ENCODE measurements at places on chromosomes 4 and X.

DNA sequence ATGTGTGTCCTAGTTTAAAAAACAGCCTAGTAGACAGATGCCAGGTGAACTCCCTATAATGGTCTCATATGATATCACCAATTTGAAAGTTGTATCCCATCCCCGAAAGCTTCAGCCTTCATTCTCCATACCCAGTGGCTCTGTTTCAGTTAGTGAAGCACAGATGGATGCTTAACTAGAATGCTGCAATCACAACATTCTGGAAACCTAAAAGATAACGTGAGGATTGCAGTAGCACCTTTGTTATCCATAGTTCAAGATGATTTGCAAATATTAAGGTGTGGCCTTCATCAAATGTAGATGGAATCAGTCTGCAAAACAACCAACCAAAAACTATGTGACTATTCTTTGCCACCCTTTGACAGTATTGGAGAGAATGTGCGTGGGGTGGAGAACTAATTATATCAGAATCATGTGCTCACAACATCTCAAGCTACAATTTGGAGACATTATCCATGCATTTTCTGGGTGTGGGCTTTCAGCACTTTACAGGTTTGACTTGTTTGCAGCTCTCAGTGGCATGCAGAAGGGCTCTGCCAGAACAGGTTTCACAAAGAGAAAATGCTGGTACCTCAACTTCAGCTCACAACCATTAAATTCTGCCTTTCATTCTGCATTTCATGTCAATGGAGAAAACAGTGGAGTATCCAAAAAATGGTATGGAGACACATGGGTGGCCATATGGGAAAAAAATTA lies 18.3 kb upstream of the PPID start:
- no peak for DNase-seq

DNA sequence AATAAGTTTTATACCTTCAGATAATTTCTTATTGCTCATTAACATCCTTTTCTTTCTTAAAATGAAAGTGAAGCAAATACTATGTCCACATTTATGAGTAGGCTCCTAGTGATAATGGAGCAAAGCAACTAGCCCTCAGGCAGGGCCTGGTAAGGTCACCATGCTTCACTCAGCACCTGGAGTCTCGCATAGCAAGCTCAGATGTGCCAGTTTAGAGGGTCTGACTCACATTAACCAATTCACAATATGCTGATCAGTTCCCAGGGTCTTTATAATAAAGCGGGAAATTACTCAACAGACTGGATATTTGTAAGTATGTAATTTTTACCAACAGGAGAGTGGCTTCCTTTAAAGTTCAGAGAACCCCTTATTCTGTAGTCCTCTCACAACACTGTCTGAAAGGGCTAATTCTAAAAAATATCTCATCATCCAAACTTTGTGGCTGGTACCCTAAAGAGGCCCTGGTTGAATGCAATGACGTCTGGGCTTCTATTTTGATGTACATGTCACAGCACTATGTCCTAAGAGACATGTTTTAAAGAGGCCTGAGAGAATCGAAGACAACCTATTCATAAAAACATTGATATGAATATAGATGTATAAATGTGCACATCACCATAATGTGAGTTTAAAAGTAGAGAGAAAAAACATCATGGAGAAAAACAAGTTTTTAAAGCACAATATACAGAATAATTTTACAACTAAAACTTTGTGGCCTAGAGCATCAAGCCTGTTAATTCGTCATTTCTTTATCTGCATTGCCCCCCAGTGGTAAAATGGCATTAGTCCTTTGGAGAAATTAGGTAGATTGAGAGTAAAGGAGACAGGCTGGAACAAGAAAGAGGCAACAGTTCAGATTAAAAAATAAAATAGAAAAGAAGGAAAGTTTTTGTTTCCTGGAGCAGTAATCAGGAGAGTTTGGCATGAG lies 44.3 kb downstream of the IL21 start:
- no peak for DNase-seq

GRCh38 chr4:76694056-76694455 lies 203.9 kb downstream of the SOWAHB start:
- no peak for DNase-seq

- DNase-seq: no peak
Measured at GRCh38 chr4:144589512-144589911, 56.4 kb upstream of the HHIP start.

- no peak for DNase-seq
Measured at GRCh38 chr4:142408003-142408441, 438.1 kb downstream of the INPP4B start.

- no peak for DNase-seq
Measured at GRCh38 chr4:102180046-102180445, 165.2 kb downstream of the SLC39A8 start.

DNA sequence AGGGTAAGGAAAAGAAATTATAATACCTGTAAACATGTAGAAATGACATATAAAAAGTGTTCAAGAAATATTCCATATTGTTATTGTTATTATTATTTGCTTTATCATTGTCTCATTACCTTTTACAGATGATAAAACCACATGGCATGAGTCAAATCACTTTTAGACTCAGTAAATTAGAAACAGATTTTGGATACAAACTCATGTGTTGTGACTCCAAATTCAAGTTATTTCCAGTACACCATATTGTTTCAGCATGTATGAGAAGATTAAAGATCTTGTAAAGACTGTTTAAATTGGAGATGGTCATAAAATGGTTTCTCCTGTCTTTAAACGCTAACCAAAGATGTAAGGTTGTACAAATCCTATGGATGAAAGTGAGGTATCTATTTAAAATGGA lies 18.1 kb downstream of the PPP1R2C start:
- DNase-seq: no peak

DNA sequence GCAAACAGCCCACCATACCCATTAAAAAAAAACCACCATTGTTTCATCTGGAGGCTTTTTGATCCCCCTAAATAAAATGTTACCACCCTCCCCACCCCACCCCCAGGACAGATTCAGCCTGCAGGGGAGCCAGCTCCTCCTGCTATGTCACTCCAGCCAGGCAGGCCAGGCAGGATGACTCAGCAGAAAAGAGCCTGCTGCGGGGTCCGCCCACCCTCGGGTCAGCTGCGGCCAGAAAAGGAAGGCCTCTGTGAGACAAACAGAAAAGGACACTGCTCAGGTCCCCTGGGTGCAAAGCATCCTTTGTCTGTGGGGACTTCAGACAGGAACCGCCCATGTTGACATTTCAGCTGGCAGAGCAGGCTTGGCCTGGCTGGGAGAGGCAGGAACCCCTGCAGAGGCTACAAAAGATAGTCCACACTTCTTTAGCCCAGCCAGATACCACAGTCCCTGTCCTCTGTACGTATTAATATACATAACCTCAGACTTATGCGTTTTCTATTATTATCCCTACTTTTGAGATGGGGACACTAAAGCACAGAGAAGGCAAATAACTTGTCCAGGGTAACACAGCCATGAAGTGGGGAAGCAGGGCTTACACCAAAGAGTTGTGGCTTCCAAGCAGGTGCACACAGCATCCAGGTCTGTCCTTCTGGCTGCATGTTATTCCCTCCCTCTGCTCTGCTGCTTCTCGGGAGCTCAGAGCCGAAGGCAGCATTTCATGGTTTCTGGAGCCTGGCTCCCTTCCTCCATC lies 147.7 kb downstream of the CPEB2 start:
- peak; percentile 67 for DNase-seq

DNA sequence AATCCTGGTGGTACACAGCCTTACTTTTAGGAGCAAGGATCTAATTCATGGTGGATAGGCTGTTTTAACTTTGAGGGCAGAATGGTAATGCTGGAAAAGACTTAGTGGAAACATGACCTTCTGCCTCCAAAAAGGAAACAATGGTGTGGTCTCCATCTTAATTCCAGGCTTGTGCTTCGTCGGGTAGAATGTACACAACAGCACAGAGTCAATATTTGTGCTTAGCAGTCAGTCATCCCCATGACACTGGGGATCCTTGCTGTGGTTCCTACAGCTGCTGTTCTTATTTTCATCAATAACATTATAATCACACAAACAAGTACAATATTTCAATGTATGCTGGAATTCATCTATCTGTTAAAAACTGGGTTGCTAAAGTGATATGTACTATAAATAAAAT lies 104.4 kb downstream of the HHIP start:
- DNase-seq: no peak

GRCh38 chr4:186487726-186488125 lies 67.6 kb downstream of the MTNR1A start:
- DNase-seq: no peak

GRCh38 chrX:23784470-23785331 lies 1.7 kb downstream of the SAT1 start:
- DNase-seq: no peak

DNA sequence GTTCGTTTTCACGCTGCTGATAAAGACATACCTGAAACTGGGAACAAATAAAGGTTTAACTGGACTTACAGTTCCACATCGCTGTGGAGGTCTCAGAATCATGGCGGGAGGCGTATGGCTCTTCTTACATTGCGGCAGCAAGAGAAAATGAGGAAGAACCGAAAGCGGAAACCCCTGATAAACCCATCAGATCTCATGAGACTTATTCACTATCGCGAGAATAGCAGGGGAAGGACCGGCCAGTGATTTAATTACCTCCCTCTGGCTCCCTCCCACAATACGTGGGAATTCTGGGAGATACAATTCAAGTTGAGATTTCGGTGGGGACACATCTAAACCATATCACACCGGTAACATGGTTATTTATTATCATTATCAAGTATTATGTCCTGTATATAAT lies 2204.5 kb downstream of the ARAP2 start:
- DNase-seq: no peak

- DNase-seq: no peak
Measured at GRCh38 chr4:69760455-69760854, at the start of gene SULT1B1. Gene SULT1B1 (minus strand): TSS chr4:69760620. CDS start chr4:69755217, 5,403 bp downstream.

GRCh38 chr4:7772711-7773385 lies 166.8 kb downstream of the AFAP1 start:
- DNase-seq: no peak

GRCh38 chrX:41912923-41913322 lies 10.4 kb downstream of the CASK start:
- no peak for DNase-seq

DNA sequence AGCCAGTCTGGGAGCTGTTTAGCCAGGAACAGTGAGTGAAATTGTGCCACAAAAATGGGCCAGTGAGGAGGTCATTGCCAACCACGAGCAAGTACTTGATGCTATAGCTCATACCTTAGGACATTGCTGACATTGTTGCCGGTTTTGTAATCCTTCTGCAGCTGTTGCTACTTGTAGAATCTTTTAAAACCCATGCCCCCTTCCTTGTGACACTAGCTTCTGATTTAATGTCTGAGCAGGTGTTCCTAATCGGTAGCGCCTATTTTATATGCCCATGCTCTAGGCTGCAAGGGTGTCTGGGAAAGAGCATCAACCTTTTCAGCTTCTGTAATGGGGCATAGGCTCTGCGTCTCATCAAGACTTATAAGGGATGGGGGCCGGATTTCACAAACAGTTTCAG lies 2.6 kb downstream of the POLA1 start:
- no peak for DNase-seq

GRCh38 chr4:48781968-48782367 lies 1.9 kb upstream of the FRYL start:
- no peak for DNase-seq

GRCh38 chr4:10421344-10422055 lies 35.7 kb downstream of the ZNF518B start:
- no peak for DNase-seq

DNA sequence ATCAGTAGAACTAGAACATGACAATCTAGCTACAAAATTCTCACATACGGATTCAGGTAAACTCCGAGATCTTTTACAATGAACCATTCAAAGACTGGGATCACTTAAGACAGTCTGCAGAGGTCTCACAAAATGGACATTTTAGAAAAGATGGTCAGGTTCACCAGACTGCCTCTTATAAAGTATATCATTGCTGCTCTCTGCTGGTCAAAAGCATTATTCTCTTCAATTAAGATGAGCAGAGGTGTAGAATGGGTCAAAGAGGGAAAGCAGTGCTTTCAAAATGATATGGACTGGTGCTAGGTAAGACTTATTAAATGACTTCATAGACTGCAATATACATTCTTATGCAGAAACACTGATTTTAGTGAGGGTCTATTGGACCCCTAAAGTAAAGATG lies 434.7 kb downstream of the PACRGL start:
- DNase-seq: no peak

GRCh38 chrX:70434914-70435586 lies 9.6 kb upstream of the DLG3 start:
- no peak for DNase-seq

DNA sequence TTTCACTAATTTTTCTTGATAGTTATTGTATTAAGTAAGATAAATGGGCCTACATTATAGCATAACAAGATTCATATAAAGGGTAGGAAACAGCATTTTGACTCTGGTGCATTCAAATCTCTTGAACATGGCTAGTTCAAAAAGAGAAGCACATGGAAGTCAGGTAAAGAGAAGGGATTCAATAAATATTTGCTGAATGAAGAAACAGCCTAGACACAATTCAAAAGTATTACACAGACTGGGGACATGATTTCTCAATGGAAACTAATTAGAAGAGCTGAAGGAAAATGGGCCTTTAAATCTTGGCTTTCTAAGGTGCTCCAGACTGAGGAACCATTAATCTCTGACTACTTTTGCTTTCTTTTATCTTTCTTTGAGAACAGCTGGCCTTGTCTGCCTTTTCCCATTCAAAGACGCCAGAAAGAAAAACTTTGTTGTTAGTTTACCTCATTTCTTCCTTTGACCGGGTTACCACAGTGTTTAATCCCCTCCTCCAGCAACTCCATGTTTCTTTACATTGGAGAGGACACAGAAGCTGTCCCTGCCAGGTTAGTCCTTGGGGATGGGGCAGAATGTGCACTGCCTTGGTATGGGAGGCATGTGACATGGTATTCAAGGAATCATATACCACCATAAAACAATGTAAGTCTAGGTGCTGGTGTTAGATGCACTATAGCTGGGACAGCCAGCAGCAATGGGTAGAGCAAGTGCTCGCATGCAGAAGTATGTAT lies 264.2 kb downstream of the CAMK2D start:
- DNase-seq: no peak

- DNase-seq: no peak
Measured at GRCh38 chrX:47160781-47161180, 15.8 kb downstream of the RBM10 start.

DNA sequence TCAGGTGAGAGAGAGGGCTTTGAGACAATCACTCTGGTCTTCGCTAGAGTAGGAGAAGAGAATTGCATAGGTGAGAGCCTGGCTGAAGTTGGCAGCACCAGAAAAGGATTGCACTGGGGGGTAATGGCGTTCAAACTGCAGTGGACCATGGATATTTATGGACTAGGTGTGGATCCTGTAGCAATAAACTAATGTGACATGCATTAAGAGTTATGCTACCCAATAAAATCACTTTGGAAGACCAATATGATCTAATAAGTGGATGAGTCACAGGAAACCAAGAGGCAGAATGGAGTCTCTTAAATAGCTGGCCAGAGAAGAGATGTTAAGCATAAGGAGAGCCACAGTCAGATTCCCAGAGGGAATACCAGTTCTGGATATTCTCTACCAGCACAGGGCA lies 259.8 kb downstream of the FBXO8 start:
- no peak for DNase-seq

DNA sequence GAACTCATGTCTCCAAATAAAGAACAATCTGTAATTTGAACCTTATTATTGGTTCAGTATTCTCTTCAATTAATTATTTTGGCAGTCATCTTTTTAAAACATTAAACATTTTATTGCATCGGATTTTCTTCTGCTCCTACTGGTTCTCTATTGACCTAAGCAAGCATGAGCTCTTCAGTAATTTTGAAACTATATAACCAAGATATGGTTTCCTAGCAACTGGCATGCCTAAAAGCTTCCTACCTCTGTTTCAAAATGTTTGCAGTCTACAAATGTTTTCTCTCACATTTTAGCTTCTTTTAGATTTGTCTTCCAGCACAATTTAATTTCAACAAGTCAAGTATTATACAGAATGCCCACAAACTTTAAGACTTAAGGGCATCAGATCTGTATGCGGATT lies 371.3 kb downstream of the GPM6A start:
- DNase-seq: no peak

GRCh38 chrX:16711893-16712547 lies 449 bp downstream of the CTPS2 start:
- peak; percentile 47 for DNase-seq

Measured in right forelimb (tissue), 1 donor.